HFFc6 (cell line): ENCODE measurements at places on chromosomes 12 and 14. TPM values are rescaled to one million over a fixed set of nuclear protein-coding genes. Genes with fewer than 3 reads are reported as not detected.

Gene MRPS35
- total RNA-seq, result 42.3 to 46.4 TPM (median 45.4 TPM) in 3 replicates

Gene NDRG2
- 0.15 TPM in 1 of 3 replicates, not detected in the others for total RNA-seq

Gene SLC6A15
- not detected in 3 replicates for total RNA-seq

Gene KCNA5
- not detected in 3 replicates for total RNA-seq

Gene RNASE12
- not detected in 3 replicates for total RNA-seq

Gene KLRF1
- not detected in 2 replicates for total RNA-seq
